T-cell (primary cell): ENCODE measurements at places on chromosomes 7 and 10. TPM values are rescaled to one million over a fixed set of nuclear protein-coding genes. Genes with fewer than 3 reads are reported as not detected.

DNA sequence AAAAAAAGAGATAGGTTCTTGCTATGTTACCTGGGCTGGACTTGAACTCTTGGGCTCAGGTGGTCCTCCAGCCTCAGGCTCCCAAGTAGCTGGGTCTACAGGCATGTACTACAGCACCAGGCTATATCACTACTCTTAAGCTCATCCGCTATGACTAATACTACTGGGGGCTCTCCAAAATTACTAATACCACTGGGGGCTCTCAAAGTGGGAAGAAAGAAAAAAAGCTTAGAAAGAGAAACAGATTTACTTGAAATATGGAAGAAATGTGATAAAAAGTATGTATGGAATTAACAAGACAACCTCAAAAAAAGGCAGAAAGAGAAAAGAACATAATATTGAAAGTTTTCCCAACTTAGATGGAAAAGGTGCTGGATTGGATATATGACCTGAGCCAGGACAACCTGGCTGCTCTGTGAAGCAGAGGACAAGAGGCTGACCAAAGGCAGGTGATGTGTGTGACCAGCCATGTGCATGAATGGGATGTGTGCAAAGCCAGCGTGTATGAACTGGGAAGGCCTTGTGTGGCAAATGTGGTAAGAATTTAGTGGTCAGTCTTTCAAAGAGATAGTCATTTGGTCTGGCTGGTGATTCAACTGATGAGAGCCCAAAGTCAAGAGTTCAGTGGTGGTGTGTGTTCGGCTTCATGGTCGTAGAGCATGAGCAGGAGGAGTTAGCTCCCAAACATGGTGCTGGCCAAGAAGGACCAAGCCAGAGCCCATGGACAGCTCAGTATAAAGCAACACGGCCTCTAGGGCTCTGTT is 232.4 kb upstream of the KLF14 start:
- H3K36me3 ChIP-seq, result peaks cover 23% of the 10 kb centered on the region
- H3K4me3 ChIP-seq, result no peak overlapping the region
- peaks cover 11% of the 10 kb centered on the region for H3K4me1 ChIP-seq
- H3K27ac ChIP-seq, result no peak overlapping the region

DNA sequence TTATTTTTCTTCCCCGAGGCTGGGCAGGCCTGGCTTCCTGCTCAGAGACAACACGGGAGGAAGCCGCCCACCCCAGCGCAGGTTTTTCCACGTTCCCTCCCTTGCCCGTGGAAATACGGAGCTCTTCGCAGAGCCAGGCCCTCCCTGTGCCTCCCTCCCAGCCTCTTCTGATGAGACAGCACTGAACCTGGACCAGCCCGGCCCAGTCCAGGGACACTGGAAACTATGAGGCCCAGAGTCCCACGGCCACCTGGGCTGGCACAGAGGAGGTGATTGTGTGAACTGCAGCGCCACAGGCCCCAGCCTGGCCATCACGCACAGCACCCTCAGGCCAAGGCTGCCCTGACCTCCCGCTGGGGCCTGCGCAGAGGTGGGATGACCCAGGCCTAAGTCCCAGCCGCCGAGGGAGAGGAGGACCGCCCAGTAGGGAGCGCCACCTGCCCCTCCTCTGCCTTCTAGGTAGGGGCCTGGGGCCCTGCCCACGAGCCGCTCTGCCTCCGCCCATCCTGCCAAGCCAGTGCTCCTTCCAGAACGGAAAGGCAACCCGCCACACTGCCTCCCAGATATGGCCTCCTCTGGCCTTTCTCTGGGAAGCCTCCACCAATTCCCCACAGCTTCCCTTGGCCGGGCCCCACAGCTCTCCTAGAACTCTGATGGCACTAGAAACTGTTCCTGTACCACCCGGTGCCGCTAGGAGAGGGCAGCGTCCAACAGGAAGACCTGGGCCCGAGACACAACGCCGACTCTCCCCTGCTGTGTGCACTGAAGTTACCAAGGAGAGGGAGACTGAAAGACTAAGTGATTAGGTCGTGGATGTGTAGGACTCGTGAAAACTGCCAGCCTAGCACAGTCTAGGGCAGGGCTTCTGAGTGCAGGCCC is 57.2 kb downstream of the PROSER2 start:
- no peak overlapping the region for H3K27ac ChIP-seq
- H3K4me1 ChIP-seq, result no peaks in the 10 kb centered on the region
- no peak for DNase-seq
- H3K27me3 ChIP-seq, result peaks cover 14% of the 10 kb centered on the region

- no peaks in the 10 kb centered on the region for H3K27me3 ChIP-seq
- no peak overlapping the region for H3K27ac ChIP-seq
- H3K4me1 ChIP-seq, result peaks cover 4% of the 10 kb centered on the region
- no peak for DNase-seq
- no peaks in the 10 kb centered on the region for H3K36me3 ChIP-seq
- no peak overlapping the region for H3K4me3 ChIP-seq
Measured at GRCh38 chr7:114051871-114052331, 133.1 kb upstream of the PPP1R3A start.

DNA sequence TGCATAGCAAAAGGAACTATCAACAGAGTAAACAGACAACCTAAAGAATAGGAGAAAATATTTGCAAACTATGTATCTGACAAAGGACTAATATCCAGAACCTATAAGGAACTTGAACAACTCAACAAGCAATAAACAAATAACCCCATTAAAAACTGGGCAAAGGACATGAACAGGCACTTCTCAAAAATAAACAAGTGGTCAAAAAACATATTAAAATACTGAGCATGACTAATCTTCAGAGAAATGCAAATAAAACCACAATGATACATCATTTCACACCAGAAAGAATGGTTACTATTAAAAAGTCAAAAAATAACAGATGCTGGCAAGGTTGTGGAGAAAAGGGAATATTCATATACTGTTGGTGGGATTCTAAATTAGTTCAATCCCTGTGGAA is 17.1 kb downstream of the MAGI2 start:
- no peaks in the 10 kb centered on the region for H3K36me3 ChIP-seq
- no peak overlapping the region for H3K4me3 ChIP-seq
- DNase-seq, result no peak
- no peaks in the 10 kb centered on the region for H3K27me3 ChIP-seq

DNA sequence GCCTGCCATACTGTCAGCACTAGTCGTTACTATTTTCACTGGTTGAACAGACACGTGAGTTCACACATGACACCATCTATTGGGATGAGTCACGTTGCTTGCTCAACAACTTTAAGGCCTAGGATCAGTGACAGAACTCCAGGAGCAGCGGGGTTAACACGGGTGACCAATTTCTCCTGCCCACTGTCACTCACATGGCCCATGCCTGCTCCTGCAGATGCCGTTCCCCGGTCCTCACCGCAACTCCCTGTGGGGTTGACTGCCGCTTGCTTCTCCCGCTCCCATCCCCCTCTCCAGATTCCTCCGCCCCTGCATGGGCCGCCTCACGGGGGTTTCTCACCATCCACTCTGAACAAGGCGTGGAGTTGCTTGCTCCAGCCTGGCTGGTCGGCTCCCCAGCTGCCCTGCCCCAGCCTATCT is 128.2 kb downstream of the TAX1BP1 start:
- H3K4me3 ChIP-seq, result no peak overlapping the region
- no peak overlapping the region for H3K27ac ChIP-seq
- H3K36me3 ChIP-seq, result no peaks in the 10 kb centered on the region
- no peaks in the 10 kb centered on the region for H3K4me1 ChIP-seq
- H3K27me3 ChIP-seq, result no peaks in the 10 kb centered on the region

DNA sequence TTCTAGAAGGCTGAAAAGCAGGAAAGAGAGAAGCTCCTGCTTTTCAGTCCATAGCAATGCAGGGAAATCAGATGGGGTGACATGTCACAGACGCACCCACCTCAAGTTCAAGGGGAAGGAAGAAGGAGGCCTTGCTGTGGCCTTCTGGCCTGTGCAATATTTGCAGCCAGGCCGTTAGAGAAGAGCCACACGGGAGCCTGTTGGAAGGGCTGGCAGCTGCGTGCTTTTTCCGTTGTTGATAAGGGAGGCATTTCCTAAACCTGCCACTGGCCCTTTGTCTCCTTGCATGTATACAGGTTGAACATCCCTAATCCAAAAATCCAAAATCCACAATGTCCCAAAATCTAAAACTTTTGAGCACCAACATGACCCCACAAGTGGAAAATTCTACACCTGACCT is 492.5 kb upstream of the ZMIZ1 start:
- no peak overlapping the region for H3K4me3 ChIP-seq
- H3K36me3 ChIP-seq, result no peaks in the 10 kb centered on the region
- no peak overlapping the region for H3K27ac ChIP-seq
- H3K27me3 ChIP-seq, result peaks cover 5% of the 10 kb centered on the region
- no peaks in the 10 kb centered on the region for H3K4me1 ChIP-seq
- no peak for DNase-seq

DNA sequence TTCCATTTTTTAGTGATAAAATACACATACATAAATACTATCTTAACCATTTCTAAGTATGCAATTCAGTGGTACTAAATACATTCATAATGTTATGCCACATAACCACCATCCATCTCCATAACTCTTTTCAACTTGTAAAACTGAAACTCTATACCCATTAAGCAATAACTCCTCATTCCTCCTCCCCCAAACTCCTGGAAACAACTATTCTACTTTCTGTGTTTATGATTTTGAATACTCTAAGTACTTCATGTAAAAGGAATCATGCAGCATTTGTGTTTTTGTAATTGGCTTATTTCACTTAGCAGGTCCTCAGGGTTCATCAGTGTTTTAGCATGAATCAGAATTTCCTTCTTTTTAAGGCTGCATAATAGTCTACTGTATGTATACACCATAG is 131.8 kb downstream of the TES start:
- H3K27me3 ChIP-seq, result no peaks in the 10 kb centered on the region
- H3K27ac ChIP-seq, result no peak overlapping the region
- H3K4me3 ChIP-seq, result no peak overlapping the region
- DNase-seq, result no peak

- H3K36me3 ChIP-seq, result no peaks in the 10 kb centered on the region
- no peak overlapping the region for H3K4me3 ChIP-seq
- DNase-seq, result no peak
- peaks cover 44% of the 10 kb centered on the region for H3K27me3 ChIP-seq
- H3K27ac ChIP-seq, result no peak overlapping the region
Measured at GRCh38 chr10:686155-686931, 3.1 kb downstream of the DIP2C start.

- DNase-seq, result no peak
- H3K4me1 ChIP-seq, result no peaks in the 10 kb centered on the region
- H3K4me3 ChIP-seq, result no peak overlapping the region
- H3K27me3 ChIP-seq, result no peaks in the 10 kb centered on the region
Measured at GRCh38 chr7:44094365-44094764, 9.8 kb upstream of the AEBP1 start.

DNA sequence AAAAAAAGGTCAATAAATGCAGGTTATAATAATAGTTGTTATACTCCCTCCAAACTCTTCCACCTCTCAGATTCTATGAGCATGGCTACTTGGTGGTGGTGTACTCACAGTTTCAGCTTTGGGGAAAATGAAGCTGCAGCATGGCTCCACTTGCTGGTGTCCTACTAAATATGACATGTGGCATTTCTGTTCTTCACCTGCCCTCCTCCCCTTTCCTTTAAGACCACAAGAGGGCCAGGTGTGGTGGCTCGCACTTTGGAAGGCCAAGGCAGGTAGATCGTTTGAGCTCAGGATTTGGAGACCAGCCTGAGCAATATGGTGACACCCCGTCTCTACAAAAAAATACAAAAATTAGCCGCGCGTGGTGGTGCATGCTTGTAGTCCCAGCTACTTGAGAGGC is 101.1 kb downstream of the SLC37A3 start:
- no peaks in the 10 kb centered on the region for H3K36me3 ChIP-seq
- H3K4me3 ChIP-seq, result no peak overlapping the region
- H3K27ac ChIP-seq, result no peak overlapping the region
- H3K27me3 ChIP-seq, result no peaks in the 10 kb centered on the region

GRCh38 chr7:150950496-150951180 is 27.5 kb downstream of the KCNH2 start:
- no peaks in the 10 kb centered on the region for H3K4me1 ChIP-seq
- no peak overlapping the region for H3K4me3 ChIP-seq
- no peak overlapping the region for H3K27ac ChIP-seq
- H3K36me3 ChIP-seq, result no peaks in the 10 kb centered on the region

DNA sequence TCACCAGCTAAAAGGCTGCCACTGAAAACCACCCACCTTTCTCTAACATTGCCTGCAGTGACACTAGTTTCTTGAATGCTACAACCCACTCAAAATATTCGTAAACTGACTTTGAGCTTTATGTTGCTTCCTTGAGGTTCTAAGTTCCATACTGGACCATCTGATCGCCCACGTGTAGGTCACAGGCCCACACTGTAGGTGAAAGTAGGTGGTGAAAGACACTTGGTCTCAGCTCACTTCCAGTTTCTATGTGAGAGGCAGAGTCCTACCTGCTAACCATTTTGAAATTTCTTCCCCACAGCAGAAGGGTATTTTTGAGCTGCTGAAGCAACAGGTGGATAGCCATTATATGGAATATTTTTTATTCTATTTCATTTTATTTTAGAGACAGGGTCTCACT is 97.3 kb downstream of the MYO3A start:
- H3K27me3 ChIP-seq, result no peaks in the 10 kb centered on the region
- DNase-seq, result no peak
- no peak overlapping the region for H3K4me3 ChIP-seq
- H3K27ac ChIP-seq, result no peak overlapping the region

- H3K27me3 ChIP-seq, result no peaks in the 10 kb centered on the region
- no peak overlapping the region for H3K4me3 ChIP-seq
- H3K27ac ChIP-seq, result no peak overlapping the region
- no peak for DNase-seq
Measured at GRCh38 chr10:32293581-32293980, 53.4 kb downstream of the EPC1 start.

DNA sequence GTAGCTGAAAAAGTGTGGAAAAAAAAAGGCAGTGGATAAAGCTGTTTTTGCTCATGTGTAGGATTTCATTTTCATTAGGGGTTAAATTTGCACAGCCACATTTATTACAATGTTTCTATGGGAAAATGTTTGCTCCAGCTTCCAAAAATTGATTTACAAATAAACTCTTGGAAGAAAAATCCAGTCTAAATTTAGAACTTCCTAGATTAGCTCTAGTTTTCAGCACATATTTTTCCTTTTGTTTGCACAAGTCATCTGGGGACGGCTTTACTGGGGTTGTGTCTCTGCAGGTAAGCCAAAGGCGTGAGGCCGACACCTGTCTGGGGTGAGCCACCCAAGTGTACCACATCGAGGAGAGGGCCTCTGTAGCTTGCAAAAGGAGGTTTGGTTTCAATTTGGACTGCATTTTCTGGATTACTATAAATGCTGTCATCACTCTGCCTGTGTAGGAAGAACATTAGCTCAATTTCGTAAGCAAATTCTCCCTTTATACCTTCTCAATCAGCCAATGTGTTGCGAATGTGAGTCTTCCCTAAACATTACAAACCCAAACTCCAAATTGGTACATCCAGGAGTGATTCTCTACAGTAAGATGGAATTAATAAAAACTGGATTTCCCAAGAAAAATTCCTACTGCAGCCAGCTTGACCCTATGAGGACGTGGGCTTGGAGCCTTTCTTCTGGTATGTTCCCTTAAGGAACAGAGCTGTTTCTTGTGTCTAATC is 89.5 kb upstream of the ZNF438 start:
- H3K27ac ChIP-seq, result no peak overlapping the region
- DNase-seq, result no peak
- no peaks in the 10 kb centered on the region for H3K27me3 ChIP-seq
- H3K4me1 ChIP-seq, result no peaks in the 10 kb centered on the region

GRCh38 chr7:120402079-120402767 is 129.2 kb downstream of the KCND2 start:
- H3K27me3 ChIP-seq, result no peaks in the 10 kb centered on the region
- DNase-seq, result no peak
- H3K4me3 ChIP-seq, result no peak overlapping the region
- H3K27ac ChIP-seq, result no peak overlapping the region
- no peaks in the 10 kb centered on the region for H3K36me3 ChIP-seq
- no peaks in the 10 kb centered on the region for H3K4me1 ChIP-seq

OR2A5 gene
- total RNA-seq, result not detected

MPP7 gene
- total RNA-seq, result 28.7 TPM

KRIT1 gene
- 53.3 TPM for total RNA-seq

SYCE1 gene
- not detected for total RNA-seq

CRHR2 gene
- 0.09 TPM for total RNA-seq
